ENCODE measurements at places on chromosomes 1 and 21. TPM values are rescaled to one million over a fixed set of nuclear protein-coding genes. Genes with fewer than 3 reads are reported as not detected.
A peak's percentile ranks its signal among the peaks of the same experiment; 100 is the strongest.

DNA sequence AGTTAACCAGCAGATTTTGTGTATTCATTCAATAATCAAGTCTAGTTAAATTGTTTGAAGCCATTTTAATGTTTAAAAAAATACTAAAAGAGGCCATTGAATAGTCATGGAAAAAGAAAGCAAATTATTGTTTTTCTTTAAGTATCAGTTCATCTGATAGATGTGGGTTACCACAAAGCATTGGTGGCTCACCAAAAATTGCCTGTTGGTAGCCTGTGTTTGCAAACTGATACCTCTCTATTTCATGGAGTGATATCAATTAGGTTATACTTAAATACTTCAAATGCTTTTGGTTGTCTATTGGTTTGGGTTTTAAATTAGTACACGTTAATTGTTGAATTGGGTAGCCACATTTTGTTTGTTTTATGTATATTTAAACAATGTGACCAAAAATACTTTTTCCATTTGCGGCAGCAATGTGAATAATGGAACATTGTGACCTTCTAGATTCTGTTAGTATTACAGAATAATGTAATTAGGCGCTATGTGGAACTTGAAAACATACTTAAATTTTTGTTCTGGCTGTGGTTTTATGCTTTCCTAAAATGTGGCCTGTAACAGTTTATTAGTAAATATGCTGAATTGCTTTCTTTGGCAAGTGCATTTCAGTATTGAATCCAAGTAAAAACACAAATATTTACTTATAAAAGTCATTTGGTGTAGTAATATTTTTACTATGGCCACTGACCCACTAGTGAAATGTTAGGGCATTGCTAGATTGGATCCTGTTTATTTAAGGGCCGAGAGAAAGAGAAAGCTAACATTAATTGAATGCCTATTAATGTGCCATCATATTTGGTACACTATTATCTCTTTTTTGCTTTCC is 37.1 kb upstream of the NBL1 start:
- DNase-seq = no peak

DNA sequence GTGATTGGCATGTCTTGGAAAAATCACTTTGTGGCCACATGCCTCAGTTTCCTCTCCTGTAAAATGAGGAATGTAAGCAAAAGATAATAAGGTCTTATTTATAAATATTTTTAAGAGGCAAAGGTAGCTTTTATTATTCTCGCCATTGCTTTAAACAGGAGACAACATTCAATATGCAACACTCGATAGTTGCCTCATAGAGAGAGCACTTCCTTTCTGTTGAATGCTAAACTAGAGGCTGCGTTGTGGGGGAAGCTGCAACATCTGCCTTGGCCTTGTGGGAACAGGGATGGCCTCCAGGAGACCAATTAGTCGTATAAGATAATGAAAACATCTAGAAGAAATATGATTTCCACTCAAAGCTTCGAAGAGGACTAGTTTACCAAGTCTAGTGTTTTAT is 3.5 kb downstream of the OSCP1 start:
- no peak for DNase-seq

GRCh38 chr1:34871443-34872132 is 12.0 kb upstream of the SMIM12 start:
- DNase-seq = no peak

DNA sequence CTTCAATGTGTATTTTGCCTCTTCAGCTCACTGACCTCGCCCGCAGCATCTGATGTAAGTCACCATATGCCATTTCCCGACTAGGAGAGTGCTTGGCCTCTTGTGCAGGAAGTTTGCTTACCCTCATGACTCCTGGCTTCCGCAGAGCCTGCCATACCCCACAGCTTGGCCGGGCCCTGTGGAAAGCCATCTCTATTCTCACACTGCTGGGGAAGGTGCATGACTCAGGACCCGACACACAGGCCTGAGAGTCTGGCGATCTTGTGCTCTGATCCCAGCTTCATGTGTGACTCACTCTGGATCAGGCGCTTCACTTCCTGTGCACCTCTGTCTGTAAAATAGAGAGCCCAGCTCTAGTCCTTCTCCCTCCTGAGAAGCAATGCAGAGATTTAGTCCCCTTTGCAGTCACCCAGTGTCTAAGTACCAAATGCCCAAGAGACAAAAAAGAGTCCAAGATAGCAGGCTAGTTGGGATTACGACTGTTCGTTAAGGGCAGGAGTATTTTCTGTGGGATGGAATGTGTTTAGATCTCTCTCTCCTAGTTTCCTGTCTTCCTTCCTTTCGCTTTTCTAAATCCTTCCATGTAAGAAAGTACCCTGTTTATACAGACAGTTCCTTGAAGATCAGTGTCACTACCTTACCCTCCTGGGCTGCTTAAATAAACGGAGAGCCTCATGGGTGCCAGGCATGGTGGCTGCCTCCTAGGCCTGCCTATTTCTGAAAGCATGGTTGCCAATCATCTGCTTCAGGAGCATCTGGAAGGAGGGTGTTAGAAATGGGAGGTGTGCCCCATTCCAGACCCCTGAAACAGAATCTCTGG is 62.8 kb upstream of the KIF26B start:
- DNase-seq = no peak

DNA sequence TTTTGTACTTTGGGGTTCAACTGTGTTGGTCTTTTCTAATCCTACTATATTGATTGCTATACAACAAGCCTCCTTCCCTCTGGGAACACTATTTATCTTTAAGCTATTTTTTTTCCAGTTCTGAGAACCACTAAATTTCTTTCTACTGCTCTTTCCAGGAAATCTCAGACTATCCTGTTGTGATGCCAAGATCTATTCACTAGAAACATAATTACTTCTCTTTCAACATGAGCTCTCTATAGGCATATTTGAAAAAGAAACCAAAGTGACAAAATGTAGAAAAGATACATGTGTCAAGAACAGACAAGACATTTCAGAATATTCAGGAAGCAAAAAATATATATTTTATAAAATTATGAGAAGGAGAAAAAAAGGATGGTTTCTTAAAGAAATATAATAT is 82.9 kb downstream of the SLC44A5 start:
- DNase-seq = no peak

- DNase-seq = no peak
Observed at GRCh38 chr21:33428669-33429068, 25.5 kb downstream of the IFNGR2 start.

- DNase-seq = no peak
Observed at GRCh38 chr1:62247391-62248168, 52.9 kb downstream of the L1TD1 start.

DNA sequence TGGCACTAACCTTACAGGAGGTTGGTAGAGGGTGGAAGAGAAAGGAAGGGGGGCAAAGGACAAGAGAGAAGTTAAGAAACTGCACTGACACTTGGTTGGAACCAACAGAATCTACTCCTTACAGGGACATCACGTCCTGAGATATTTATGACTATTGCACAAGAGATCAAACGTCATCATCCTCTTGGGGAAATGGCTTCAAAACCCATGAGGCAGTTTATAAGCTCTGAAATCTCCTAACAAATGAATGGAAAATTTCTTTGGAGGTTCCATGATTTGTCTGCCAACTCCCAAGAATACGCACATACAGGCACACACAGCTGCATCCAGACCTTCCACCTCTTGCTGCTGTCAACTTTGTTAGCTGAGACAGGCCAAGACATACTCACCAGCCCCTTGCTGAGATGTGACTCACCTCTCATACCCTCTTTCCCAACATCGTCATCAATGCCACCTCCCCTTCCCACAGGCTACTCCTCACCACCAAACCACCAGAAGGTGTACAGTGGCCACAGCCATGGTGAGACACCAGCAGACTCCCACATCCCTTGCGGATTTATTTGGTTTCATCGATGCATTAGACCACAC is 135.5 kb downstream of the SETD4 start:
- DNase-seq = no peak

DNA sequence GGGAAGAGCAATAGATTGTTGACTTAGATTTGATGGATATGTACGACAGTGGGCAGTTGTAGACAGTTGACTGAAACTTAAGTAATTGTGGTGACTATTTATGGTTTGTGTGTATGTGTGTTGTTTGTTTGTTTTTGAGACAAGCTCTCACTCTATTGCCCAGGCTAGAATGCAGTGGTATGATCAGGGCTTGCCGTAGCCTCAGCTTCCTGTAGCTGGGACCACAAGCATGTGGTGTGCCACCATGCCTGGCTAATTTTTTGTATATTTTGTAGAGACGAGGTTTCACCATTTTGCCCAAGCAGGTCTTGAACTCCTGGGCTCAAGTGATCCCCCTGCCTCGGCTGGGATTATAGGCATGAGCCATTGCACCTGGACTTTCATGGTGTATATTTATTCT is 9.8 kb downstream of the SDHC start:
- no peak for DNase-seq

- DNase-seq = no peak
Observed at GRCh38 chr1:34740161-34740868, 14.5 kb upstream of the GJB5 start.

DNA sequence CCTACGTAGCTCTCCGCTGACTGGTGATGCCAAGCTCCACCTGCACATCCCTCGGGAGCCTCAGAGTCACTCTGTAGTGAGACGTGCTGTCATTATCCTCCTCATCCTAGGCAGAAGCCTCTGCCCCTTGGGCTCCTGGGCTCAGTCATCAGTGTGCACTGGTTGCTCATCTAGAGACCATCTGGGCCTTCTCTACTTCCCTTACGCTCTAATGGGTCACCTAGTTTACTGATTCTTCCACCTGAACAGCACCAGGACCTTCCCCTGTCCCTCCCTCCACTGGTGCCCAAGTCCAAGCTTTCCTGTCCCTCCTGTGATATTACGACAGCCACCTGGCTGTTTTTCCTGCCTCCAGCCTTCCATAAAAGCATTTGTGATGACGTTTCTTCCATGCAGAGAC is 136.1 kb upstream of the ERRFI1 start:
- no peak for DNase-seq

GRCh38 chr1:46489638-46490405 is at the start of gene DMBX1:
Gene DMBX1, plus strand, starts transcription at chr1:46489836. Its CDS starts 17,175 bp downstream, at chr1:46507011.
- DNase-seq = no peak

- peak; percentile 2 for DNase-seq
Observed at GRCh38 chr21:46154955-46155513, 345 bp downstream of the FTCD start.

DNA sequence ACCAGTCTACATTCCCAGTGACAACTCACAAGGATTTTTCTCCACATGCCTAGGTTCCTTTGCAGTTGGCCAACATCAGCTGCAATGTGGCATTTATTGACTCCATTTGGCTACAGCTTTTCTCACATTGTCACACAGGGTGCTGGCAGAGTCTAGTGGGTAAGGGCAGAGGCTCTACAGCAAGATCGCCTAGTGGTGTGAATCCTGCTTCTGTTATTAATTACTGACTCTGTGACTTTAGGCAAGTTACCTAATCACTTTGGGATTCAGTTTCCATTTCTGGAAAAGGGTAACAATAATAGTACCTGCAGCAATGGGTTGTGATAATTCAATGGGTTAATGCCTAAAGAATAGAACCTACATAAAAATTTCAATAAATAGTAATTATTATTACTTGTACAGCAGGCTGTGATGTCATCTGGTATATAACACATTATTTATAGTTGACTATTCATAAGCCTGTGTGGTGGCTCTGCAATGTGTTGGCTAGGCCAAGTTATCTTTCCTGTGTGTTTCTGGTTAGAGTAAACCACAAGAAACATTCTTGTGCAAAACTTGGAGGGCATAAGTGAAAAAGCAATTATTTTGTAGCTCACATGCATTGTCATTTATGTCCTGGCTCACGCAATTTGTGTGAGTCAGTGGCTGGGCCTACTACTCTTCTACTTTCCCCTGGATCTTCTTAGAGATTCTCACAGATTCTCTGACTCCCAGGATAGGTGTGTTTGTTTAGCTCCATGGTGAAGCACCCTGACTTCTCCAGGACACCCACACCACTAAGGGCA is 59.5 kb downstream of the PTGS2 start:
- no peak for DNase-seq

- DNase-seq = peak; percentile 69
Observed at GRCh38 chr1:65001231-65001792, 35.0 kb upstream of the JAK1 start.

- no peak for DNase-seq
Observed at GRCh38 chr1:54967372-54967771, 13.1 kb upstream of the TMEM61 start.

GRCh38 chr21:26553898-26554297 is 19.2 kb downstream of the CYYR1 start:
- no peak for DNase-seq

DNA sequence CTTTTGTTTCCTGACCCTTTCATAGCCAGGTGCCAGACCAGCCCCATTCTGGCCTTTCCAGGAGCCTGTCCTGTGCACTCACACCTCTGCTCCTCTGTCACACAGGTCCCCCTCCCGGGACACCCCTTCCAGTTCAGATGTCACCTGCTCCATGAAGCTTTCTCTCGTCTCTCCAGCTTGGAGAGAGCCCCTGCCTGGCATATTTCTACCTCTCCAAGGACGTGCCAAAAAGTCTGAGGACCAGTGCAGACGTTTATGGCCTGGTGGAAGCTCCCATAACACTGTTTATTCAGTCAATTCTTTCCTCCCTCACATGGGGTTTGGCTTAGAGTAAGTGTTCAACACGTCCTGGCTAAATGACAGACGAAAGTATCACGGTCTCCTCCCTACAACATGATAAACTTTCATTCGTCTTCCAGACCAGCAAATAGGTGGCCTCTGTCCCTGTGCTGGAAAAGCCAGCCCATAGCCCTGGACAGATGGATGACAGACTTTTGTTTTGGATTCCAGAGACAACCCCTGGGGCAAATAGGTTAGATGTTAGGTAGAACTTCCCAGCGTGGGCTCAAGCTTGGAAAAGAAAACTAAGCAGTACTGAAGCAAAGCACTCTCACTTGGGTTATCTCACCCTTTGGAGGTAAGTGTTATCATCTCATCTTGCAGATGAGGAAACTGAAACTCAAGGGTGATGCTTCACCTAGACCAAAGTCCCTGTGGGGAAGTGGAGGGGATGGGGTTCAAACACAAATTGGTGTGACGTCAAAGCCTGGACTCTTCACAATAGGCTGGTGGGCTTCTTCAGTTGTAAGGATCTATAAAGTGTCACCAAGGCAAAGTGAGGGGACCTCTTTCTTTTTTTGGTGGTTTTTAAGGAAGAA is 52.9 kb upstream of the ECE1 start:
- no peak for DNase-seq

GRCh38 chr1:87834941-87835340 is 506.3 kb downstream of the LMO4 start:
- no peak for DNase-seq

GRCh38 chr1:4700801-4701200 is 46.4 kb downstream of the AJAP1 start:
- DNase-seq = no peak

Gene AMY1C
- not detected for total RNA-seq

Gene TARBP1
- 12.1 TPM for total RNA-seq

Gene CDKN2C
- total RNA-seq = 48.5 TPM

Gene SMYD2
- 45.1 TPM for total RNA-seq

Gene CD1D
- 0.84 TPM for total RNA-seq

Measured in omental fat pad (tissue), 4 donors.